T-helper 1 cell (primary cell): ENCODE measurements at places on chromosomes 11 and 22.
A peak's percentile ranks its signal among the peaks of the same experiment; 100 is the strongest.

DNA sequence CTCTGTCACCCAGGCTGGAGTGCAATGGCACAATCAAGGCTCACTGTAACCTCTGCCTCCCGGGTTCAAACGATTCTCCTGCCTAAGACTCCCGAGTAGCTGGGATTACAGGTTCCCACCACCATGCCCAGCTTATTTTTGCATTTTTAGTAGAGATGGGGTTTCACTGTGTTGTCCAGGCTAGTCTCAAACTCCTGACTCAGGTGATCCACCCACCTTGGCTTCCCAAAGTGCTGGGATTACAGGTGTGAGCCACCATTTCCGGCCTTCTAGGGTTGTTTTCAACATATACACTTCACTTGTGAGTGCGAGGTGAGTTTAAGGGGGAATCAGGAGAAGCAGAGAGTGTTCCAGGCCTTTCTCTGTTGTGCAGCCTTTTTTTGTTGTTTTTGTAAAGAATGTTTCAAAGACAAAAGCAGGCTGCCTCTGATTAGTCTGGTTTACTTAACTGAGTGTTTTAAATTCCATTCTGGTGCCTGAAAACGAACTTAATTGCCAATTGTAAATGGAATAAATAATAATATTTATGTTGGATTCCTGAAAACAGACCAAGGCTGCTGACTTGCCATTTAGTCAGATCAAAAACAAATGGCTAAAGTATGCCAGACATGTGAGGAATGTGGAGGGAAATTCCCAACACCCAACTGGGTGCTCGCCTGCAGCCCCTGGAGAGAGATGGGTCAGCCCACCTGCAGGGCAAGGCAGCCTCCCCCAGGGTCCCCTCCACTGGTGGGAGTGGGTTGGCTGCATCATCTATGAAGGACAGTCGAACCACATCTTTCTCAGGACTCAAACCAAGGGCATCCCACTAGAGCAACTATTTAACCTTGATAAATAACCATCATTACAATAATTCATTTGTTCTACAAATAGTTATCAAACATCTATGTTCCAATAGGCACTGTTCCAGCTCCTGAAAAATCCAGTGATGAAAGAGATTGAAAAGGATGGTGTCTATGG is 4.6 kb upstream of the RANGAP1 start:
- DNase-seq, result no peak

DNA sequence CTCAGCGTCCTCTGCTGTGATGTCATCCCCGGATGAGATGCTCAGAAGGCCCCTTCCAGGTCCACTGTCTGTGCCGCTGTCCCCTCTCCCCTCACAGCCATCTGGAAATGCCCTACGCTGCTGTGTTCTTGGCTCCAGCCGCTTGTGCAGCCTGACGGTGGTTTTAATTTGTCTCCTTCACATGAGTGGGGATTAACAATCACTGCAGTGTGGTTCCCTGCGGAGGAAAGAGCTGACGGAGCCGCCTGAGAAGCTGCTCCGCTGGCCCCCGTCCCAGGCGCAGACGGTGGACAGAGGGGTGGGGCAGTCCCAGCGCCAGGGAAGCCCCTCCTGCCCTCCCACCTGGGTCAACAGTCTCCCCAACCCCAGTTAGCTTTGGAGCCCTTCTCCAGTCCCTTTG is 67.5 kb upstream of the PHF21B start:
- DNase-seq, result no peak

GRCh38 chr11:65920372-65920802 is 1.2 kb downstream of the DRAP1 start:
- no peak for DNase-seq

GRCh38 chr11:12829540-12830314 is 155.5 kb downstream of the TEAD1 start:
- DNase-seq, result no peak

DNA sequence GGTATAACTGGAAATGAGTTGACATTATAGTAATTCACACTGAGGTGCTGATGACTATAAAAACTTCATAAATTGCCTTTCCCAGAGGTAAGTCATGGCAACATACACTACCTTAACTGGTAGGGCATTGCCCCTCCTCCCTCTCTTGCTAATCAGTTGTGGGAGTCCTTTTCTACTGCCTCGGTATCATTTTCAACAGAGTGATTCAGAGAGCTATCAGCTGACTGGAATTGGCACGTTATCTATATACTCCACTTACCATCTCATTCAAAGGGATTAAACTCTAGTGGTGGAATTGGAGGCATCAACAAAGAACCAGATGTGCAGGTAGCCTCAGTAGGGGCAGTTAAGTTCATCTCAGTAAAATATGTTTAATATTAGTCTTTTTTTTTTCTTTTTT is 8.0 kb upstream of the NUP160 start:
- no peak for DNase-seq

GRCh38 chr22:21945453-21946261 is 7.0 kb downstream of the PPM1F start:
- DNase-seq, result no peak

- no peak for DNase-seq
These were observed 53.9 kb upstream of the SCUBE2 start for GRCh38 chr11:9145283-9145682.

GRCh38 chr11:70099578-70100279 is 21.6 kb downstream of the ANO1 start:
- DNase-seq, result no peak

GRCh38 chr22:41009222-41009948 is 58.2 kb downstream of the RBX1 start:
- DNase-seq, result no peak

DNA sequence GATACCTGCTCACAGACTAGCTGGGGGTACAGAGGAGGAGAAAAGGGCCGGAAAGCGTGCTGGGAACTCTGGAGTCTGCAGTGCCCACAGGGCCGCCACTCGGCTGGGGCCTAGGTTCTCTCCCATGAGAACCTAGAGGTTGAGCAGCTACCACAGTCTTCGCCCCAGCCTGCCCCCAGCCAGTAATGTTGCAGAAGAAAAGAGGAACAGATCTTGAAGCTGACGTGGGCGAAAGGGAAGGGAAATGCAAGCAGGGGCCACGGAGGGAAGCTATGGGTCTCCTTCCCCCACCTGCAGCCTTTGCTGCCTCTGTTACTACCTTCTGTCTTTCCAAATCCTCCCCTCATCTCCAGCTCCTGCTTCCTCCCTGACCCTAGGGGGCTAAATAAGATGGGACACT is 28.8 kb upstream of the P2RY2 start:
- no peak for DNase-seq

- DNase-seq, result no peak
These were observed 141.0 kb downstream of the ARHGAP20 start for GRCh38 chr11:110571081-110571720.

GRCh38 chr22:41382098-41382578 is 396 bp downstream of the TEF start:
- peak; percentile 69 for DNase-seq

- no peak for DNase-seq
These were observed 30.0 kb upstream of the RFPL3 start for GRCh38 chr22:32327596-32328171.

GRCh38 chr22:43300891-43301676 is 42.1 kb downstream of the SCUBE1 start:
- no peak for DNase-seq

DNA sequence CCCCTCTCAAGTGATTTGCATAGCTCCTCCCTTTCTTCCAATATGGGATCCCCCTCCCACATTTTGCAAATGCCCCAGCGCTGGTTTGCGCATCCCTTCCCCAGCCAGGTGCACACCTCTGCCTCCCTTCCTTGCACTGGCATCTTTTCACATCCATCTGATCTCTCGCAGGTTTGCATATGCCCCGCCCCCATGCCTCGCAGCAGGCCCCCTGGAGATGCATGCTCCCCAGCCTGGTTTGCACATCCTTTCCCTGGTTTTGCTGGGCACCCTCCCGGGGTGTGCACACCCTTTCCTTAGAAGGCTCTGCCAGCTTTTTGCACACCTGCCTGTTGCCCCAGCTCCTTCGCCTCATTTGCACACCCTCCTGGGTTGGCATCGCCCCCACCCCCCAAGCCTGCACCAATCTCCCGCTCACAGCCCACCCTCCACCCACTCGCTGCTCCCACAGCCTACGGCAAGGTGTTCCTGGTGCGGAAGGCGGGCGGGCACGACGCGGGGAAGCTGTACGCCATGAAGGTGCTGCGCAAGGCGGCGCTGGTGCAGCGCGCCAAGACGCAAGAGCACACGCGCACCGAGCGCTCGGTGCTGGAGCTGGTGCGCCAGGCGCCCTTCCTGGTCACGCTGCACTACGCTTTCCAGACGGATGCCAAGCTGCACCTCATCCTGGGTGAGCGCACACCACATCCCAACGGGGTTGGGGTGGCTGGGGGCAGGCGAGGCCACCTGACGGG is 917 bp downstream of the RPS6KA4 start:
- no peak for DNase-seq

DNA sequence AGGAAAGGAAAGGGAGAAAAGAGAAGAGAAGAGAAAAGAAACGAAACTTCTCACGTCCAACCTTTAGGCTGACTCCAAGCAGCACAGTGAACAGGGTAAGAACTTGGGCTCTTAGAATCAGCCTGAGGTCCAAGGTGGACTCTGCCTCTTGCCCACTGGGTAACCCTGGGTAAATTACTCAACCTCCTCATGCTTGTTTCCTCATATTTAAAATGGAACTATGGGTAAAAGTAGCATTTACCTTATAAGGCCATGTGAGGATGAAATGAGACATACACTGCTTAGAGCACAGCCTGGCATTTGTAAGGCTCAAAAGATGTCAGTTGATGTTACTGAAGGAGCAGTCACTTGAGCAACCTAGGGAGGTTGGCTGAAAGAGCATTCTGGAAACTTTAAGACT is 107.9 kb downstream of the C11orf58 start:
- no peak for DNase-seq

GRCh38 chr11:48088682-48089050 is 108.3 kb downstream of the PTPRJ start:
- DNase-seq, result no peak

DNA sequence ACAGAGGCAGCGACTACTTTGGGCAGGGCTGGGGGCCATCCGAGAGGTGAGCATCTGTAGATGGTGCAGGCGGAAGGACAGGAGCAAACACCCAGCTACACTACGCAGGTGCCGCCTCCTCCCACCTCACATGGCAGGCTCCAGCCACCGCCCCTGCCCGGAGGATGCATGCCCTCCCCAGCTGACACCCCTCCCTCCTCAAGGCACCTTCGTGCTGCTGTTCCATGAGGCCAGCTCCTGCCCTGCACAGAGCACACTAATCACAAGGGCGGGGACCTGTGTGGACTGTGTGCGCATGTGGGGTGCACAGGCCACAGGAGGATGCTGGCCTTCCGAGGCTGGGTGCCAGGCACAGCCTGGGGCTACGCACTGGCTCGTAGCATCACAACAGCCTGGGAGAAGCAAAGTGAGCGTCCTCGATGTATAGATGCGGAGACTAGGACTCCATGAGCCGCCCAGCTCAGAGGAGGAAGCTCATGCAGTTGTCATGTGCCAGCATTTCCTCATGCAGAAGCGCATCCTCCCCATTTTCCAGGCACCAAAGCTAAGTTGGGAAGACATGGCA is 32.8 kb upstream of the HMOX1 start:
- no peak for DNase-seq

- DNase-seq, result no peak
These were observed 53.0 kb downstream of the BRD1 start for GRCh38 chr22:49774499-49775151.

- DNase-seq, result no peak
These were observed 1.9 kb upstream of the MPZL2 start for GRCh38 chr11:118265954-118266353.

- DNase-seq, result no peak
These were observed 2.5 kb downstream of the BDNF start for GRCh38 chr11:27697679-27698275.

GRCh38 chr11:71379701-71380100 is 68.5 kb downstream of the DHCR7 start:
- DNase-seq, result no peak

DNA sequence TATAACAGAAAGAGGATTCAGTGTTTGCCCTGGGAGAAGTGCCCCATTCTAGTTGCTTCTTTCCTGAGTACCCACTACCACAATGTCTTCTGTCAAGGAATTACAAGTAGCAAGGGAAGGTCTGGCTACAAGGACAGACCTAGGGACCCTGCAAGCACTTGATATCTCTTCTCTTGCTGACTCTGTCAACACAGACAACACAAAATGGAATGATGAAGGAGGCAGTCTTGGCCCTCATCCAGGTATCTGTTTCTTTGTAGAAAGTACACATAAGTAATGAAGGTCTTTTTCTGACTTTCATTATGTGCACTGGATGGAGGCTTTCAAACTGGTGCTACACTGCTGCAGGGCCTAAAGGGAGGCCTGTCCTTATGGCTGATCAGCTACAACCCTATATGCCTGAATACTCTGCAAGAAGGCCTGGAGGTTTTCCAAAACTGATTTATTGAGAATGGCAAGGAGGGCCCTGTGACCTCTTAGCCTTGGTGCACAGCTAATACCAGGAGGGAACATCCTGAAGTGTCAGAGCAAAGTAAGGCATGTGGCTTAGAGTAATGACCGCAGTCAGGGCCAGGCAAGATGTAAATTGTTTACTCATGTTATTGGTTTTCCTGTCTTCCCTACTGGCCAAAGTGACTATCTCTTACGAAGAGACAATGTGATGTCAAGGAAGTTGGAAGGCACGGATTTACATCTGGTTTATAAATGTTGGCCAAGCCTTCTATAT is 31.2 kb downstream of the GAB2 start:
- no peak for DNase-seq
